T-helper 9 cell (primary cell): ENCODE measurements at places on chromosomes 13 and 19.
A peak's percentile ranks its signal among the peaks of the same experiment; 100 is the strongest.

DNA sequence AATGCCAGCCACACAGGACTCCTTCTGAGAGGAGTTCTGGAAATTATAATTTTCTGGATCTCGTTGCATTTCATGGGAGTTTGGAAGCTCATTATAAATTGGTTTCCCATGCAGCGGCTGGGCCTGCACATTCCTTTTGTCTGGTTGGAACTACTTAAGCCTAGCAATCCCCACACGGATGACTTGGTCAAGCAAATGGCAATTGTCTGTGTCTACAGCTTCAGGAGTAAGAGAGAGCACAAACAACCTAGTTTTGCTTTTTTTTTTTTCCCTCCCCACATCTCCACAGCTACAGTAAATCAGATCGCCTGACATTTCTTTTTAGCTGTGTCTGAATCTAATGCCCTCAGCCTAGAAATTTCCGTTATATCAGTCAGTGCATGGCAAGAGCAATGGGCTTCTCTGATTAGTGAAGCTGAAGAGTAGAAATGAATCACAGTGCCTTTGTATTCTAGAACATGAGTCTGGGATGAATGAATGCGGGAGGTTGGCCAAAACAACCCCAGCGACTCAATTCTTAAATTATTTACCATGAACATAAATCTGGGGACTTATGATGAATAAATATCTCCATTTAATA lies 15.1 kb downstream of the PCDH8 start:
- DNase-seq: no peak

DNA sequence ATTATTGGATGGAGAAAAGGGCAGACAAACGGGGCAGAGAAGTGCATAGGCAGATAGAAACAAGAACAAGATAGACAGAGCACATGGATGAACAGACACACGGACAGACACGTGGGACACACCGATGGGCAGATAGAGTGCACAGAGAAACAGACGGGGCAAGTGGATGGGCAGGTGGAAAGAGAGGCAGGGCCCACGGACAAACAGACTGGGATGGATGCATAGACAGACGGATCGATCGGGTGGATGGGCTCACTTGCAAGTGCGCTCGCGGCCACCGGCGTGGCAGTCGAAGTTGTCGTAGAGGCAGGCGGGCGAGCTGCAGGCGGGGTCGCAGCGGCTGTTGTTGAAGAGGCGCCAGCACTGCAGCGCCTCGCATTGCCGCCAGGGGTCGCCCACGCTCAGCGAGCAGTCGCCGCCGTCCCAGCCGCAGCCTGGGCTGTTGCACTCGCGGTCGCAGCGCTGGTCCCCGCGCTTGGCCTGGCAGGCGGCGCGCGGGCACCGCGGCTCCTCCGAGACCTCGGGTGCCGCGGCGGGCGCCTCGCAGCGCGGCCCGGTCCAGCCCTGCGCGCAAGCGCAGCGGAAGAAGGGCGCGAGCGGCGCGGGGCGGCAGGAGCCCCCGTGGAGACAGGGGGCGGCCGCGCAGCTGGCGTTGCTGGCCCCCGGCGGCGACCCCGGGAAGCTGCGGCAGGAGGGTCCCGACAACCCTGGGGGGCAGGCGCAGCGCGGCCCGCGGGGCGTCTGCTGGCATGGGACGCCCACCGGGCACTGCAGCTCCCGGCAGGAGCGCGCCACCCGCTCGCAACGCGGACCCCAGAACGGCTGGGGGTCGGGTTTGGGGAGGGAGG lies 23.3 kb downstream of the NOTCH3 start:
- peak; percentile 83 for DNase-seq

DNA sequence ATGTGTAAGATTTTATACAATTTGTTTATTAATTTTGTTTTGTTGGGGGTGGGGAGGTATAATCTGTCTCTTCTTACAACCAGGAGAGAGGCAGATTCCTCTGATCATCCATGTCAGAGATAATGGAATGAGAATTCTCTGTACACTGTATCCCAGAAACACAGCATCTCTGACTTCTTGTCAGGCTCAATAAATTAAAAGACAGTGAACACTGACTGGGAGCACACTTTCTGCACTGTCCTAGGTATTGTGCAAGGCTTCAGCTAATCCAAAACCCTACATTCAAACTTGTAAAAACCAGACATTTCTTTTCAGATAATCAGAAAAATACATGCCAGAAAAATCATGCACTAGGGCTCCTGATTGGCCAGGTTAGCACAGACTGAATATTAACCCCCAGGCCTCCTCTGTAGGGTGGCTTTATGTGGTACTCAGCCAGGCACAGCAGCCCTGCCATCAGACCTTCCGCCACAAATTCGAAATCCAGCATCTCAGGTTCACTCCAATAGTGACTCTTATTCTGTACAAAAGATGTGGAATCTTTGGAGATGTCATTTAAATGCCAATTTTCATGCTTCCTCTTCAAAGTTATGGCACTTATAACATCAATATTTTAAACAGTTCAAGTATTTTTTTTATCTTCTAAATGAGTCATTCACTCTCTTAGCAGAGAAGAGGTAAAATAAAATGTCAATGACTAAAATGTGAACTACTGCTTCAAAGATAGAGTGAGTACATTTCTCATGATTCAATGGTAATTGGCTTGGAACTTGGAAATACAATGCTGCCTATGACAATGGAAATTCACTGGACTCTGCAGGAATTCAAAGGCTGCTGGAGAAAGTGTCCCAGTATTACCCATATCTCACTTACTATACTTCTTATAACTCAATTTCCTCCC lies 211.5 kb downstream of the KLF12 start:
- no peak for DNase-seq

GRCh38 chr19:44992336-44993163 lies 8.7 kb upstream of the RELB start:
- no peak for DNase-seq

DNA sequence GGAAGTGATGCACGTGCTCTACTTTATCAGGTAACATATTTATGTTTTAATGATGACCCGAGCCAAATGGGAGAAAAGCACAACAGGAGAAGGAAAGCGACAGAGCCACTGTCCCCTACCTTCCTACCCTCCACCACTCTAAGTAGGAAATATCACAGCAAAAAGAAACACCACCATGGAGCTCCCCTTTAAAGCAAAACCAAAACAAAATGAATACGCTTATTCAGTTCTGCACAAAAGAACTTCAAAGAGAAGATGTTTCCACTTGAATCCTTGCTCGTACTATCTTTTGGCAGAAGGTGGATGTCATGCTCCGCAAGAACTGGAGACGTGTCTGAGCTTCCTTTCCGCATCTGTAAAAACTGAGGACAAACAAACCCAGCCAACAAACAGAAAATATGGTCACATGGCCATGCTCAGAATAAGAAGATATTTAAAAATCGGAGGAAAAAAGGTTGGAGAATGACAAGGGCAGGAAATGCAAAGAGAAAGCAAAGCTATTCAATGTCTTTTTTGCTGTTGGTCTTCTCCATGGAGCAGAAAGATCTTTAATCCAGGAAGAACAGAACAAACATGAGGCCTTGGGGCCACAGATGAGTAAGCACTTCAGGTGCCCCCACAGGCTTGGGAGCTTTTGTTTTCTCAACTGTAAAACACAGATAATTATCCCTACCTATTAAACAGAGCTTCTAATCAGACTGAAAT lies 19.5 kb downstream of the N4BP2L1 start:
- DNase-seq: no peak

DNA sequence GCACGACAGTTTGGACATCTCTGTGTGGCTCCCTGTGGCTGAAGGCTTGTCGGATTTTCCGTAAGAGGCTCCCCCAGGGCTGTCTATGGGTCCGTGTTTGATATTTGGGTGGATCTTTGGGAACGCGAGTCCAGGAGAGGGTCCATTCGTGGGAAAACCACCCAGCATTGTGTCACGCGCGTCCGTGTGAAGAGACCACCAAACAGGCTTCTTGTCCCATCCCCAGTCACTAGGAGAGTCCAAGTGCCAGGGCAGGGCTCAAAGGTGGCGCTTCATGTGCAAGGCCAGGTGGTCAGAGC lies 2.4 kb downstream of the KLF1 start:
- DNase-seq: no peak

GRCh38 chr13:40488869-40489391 lies 177.5 kb downstream of the FOXO1 start:
- no peak for DNase-seq

DNA sequence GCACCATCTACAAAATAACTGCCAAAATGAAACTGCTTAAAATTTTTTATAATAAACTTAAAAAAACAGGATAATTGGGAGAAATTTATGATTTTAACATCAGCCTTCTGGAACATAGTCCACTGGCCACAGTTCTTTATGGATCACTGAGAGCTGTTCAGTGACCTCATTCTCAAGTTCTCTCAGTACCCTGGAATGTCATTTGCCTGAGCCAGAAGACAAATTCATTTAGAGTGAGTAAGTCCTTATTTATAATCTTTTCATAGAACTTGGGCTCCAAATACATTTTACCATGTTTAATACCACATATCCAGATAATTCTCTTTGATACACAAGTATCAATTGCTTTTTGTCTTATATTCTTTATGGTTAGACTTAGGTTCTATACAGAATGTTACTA lies 87.6 kb downstream of the CAB39L start:
- DNase-seq: no peak

DNA sequence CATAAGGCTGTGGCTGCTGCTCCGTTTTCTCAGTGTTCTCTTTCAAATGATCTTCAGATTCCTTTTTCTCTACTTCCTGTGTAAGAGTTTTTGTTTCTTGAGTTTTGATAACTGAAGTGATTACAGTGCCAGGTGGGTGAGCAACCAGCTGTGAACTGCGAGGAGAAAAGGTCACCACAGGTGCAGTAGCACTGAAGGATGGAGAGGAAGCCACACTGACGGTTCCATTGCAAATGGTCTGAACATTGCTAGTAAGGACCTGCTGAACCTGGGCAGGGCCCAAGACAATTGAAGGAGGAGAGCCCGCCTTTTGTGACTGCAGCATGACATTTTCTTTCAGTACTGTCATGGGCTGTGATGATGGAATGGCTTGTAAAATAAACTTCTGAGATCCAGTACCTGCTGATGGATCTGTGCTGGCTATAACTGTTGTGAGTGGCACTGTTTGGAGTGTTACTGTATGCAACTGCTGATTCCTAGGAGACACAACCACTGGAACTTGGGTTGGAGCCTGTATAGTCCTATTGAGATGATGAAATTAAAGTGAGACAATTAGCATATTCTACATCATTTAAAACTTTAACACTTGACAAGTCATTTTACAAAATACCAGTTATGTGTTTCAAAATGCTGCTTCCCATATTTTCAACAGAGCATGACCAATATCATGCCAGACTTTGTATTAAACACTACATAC lies 85.5 kb downstream of the ELF1 start:
- no peak for DNase-seq
